PC-3 (cell line): ENCODE measurements at places on chromosomes 4 and X. TPM values are rescaled to one million over a fixed set of nuclear protein-coding genes. Genes with fewer than 3 reads are reported as not detected.

CYBB gene
- total RNA-seq: 0.40 and 0.46 TPM in 2 replicates

FGF2 gene
- 4.0 and 4.1 TPM in 2 replicates for total RNA-seq

AKAP4 gene
- not detected in 2 replicates for total RNA-seq

TMPRSS11F gene
- total RNA-seq: not detected in 2 replicates

TENT5D gene
- total RNA-seq: 0.04 and 0.12 TPM in 2 replicates

HTN1 gene
- total RNA-seq: not detected in 2 replicates

DUSP21 gene
- total RNA-seq: not detected in 2 replicates

PNMA6A gene
- total RNA-seq: not detected in 2 replicates

FAM241A gene
- 2.2 and 2.8 TPM in 2 replicates for total RNA-seq

GPRASP1 gene
- total RNA-seq: 0.58 and 2.5 TPM in 2 replicates

HTATSF1 gene
- total RNA-seq: 74.7 and 97.9 TPM in 2 replicates

PWWP3B gene
- 0.07 TPM in 1 of 2 replicates, not detected in the other for total RNA-seq

SHOX gene
- total RNA-seq: not detected in 2 replicates

TMSB15A gene
- 0.18 TPM in 1 of 2 replicates, not detected in the other for total RNA-seq

PPEF1 gene
- not detected in 2 replicates for total RNA-seq

SPANXA1 gene
- total RNA-seq: not detected in 2 replicates

SSX1 gene
- total RNA-seq: not detected in 2 replicates

IBSP gene
- total RNA-seq: not detected in 2 replicates

CCNA2 gene
- 59.1 and 78.0 TPM in 2 replicates for total RNA-seq

KLF8 gene
- 0.04 TPM in 1 of 2 replicates, not detected in the other for total RNA-seq

NUDT10 gene
- 0.22 and 0.40 TPM in 2 replicates for total RNA-seq

PAGE1 gene
- 1.7 and 4.5 TPM in 2 replicates for total RNA-seq

AMBN gene
- total RNA-seq: not detected in 2 replicates

KLHL2 gene
- 10.0 and 11.0 TPM in 2 replicates for total RNA-seq

SMAD1 gene
- total RNA-seq: 13.3 and 14.8 TPM in 2 replicates

SNCA gene
- 1.2 TPM in 1 of 2 replicates, not detected in the other for total RNA-seq

AIFM1 gene
- total RNA-seq: 51.8 and 57.7 TPM in 2 replicates

LRCH2 gene
- total RNA-seq: 0.11 TPM in 1 of 2 replicates, not detected in the other

XAGE1A gene
- total RNA-seq: not detected in 2 replicates

ENPP6 gene
- not detected in 2 replicates for total RNA-seq

COQ2 gene
- 22.0 and 23.8 TPM in 2 replicates for total RNA-seq

TCEAL2 gene
- not detected in 2 replicates for total RNA-seq

ANK2 gene
- 1.4 and 1.8 TPM in 2 replicates for total RNA-seq

PLCXD1 gene
- 25.7 and 31.2 TPM in 2 replicates for total RNA-seq

CACNA1F gene
- not detected in 2 replicates for total RNA-seq

BMP2K gene
- 16.2 and 24.5 TPM in 2 replicates for total RNA-seq

EPHA5 gene
- total RNA-seq: 2.0 and 2.2 TPM in 2 replicates

DSPP gene
- total RNA-seq: 0.04 TPM in 1 of 2 replicates, not detected in the other

TCEAL7 gene
- not detected in 2 replicates for total RNA-seq

MAGEA10 gene
- total RNA-seq: not detected in 2 replicates

PABPC4L gene
- total RNA-seq: 0.47 and 1.2 TPM in 2 replicates
